ENCODE measurements at places on chromosomes 2 and 18.

DNA sequence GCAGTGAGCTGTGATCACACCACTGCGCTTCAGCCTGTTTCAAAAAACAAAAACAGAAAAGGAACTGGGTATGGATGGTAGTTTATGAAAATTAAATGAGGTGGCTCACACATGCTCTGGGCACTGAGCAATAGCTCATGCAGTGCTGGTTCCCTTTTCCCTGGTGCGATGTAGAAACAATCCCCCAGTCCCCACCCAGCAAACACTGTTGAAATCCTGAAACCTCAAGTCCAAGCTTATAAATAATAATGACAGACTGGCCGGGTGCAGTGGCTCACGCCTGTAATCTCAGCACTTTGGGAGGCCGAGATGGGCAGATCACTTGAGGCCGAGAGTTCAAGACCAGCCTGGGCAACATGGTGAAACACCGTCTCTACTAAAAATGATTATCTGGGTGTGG lies 55.4 kb upstream of the SMAD2 start:
- no peaks in the 10 kb centered on the region for H3K4me1 ChIP-seq
- no peak for DNase-seq
- no peak overlapping the region for H3K4me3 ChIP-seq

- H3K27me3 ChIP-seq, result no peaks in the 10 kb centered on the region
- peaks cover 15% of the 10 kb centered on the region for H3K4me1 ChIP-seq
- no peak overlapping the region for H3K27ac ChIP-seq
- no peak overlapping the region for H3K4me3 ChIP-seq
Observed at GRCh38 chr18:55324166-55324565, 263.8 kb downstream of the TCF4 start.

GRCh38 chr2:168850846-168851245 lies 39.4 kb downstream of the SPC25 start:
- peaks cover 2% of the 10 kb centered on the region for H3K36me3 ChIP-seq
- H3K4me3 ChIP-seq, result no peak overlapping the region
- no peak overlapping the region for H3K27ac ChIP-seq

DNA sequence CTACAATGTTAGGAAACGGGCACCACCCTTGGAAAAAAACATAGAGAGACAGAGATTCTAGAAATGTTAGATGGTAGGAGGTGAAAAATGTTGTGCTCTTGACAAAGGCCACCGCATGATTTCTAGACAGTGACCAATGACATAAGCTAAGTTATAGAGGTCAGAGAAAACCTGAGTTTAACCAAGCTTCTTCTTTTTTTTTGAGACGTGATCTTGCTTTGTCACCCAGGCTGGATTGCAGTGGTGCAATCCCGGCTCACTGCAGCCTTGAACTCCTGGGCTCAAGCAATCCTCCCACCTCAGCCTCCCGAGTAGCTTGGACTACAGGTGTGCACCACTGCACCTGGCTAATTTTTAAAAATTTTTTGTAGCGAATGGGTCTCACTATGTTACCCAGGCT lies 13.0 kb downstream of the FER1L5 start:
- no peak overlapping the region for H3K4me3 ChIP-seq
- no peak overlapping the region for H3K27ac ChIP-seq
- no peaks in the 10 kb centered on the region for H3K4me1 ChIP-seq
- no peaks in the 10 kb centered on the region for H3K36me3 ChIP-seq
